ENCODE measurements at places on chromosomes 7 and 10.

GRCh38 chr10:73097305-73097670 lies 622 bp upstream of the P4HA1 start:
- DNase-seq, result no peak

DNA sequence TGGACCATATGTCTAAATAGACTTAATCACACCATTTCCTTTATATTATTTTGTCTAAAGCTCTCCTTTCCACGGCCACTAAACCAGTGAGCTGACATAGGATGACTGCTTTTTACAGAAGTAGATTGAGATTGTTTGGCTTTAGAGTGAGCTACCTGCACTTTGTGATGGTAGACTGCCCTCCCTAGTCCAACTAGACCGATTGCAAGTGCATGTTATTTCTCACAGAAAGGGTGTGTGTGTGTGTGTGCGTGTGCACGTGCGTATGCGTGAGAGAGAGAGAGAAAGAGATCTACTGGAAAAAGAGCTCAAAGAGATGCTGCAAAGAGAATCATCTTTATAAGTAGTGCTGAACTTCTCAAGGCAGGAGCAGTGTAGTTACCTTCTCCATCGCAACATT lies 60.7 kb downstream of the VCL start:
- DNase-seq, result no peak

DNA sequence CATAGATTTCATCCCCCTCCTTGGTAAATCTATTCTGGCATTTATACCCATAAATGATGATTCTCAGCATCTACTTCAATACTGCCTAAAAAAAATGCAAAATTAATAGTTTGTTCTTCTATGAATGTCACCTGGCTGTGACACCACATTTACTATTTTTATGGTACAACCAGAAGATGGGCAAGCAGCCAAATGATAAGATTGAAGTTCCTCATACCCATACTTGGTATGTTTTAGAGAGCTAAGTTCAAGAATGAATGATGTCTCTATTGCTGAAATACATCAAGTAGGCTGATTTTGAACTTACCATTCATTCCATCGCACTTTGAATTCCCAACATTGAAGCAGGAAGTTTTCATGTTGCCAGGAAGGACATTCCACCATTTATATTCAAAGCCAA lies 134.2 kb downstream of the ELAPOR2 start:
- DNase-seq, result no peak

- DNase-seq, result no peak
Measured at GRCh38 chr7:491958-492713, 27.5 kb downstream of the PDGFA start.

DNA sequence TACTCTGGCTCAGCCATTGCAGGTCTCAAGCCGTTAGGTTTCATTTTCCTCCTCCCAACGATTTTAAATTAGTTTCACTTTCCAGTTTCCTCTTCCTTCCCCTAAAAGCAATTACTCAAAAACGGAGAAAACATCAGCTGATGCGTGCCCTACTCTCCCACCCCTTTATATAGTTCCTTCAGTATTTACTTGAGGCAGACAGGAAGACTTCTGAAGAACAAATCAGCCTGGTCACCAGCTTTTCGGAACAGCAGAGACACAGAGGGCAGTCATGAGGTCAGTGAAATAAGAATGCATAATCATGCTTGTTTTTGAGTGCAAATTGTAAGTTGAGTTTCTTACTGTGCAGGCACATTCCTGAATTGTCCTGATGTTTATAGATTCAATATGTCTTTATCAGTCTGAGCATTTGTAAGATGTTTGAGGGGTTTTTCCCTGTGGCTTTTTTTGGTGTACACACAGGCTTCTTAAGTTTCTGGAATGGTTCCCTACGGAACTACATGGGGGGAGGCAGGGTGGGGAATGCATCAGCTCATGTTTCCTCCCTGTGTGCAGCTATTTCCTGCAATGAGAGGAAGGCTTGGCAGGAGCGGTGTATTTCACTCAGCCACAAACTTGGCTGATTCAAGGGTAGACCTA lies at the start of gene IFIT3:
IFIT3 (plus strand) TSS at position 195 of the 639 bp plus-strand sequence; CDS start at position 272, 77 bp downstream.
- DNase-seq, result no peak

GRCh38 chr10:104038958-104039752 lies 46.5 kb downstream of the COL17A1 start:
- DNase-seq, result no peak

DNA sequence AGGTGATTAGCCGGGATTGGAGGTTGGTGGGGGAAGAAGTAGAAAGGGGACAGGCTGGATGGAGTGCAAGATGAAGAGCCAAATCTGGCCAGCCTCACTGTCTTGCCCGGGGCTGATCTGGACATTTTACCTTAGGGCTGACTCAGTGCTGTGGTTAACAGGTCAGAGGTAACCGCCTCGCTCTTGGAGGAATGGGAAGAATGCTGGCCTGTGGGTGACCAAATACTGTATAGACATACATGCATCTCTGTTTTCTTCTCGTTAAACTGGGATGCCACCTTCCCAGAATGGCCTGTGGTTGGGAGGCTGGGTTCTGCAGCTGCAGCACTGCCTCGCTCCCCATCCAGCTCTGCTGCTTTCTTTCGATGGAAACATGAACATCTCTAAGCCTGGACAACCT lies 120.0 kb downstream of the SEC23IP start:
- DNase-seq, result no peak

GRCh38 chr7:144824360-144824759 lies 11.5 kb downstream of the TPK1 start:
- no peak for DNase-seq

- no peak for DNase-seq
Measured at GRCh38 chr7:112280267-112280666, 73.8 kb downstream of the ZNF277 start.

DNA sequence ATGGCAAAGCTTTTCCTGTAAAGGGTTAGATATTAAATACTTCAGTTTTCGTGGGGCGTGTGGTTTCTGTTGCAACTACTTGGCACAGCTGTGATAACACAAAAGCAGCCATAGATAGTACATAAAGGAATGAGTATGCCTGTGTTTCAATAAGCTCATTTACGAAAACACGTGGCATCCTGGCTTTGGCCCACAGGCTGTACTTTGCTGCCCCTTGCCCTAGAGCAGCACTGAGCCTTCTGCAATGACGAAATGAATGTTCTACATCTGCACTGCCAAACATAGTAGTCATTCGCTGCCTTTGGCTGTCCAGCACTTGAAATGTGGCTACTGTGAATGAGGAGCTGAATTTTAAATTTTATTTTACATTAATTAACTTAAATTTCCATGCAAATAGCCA lies 376.2 kb upstream of the TPK1 start:
- no peak for DNase-seq

- no peak for DNase-seq
Measured at GRCh38 chr10:99872367-99873162, 90.1 kb downstream of the ABCC2 start.

GRCh38 chr10:19164461-19164860 lies 115.9 kb downstream of the MALRD1 start:
- no peak for DNase-seq

- DNase-seq, result no peak
Measured at GRCh38 chr10:128103229-128103714, 23.0 kb downstream of the MKI67 start.

GRCh38 chr10:480928-481552 lies 208.4 kb downstream of the DIP2C start:
- DNase-seq, result no peak

DNA sequence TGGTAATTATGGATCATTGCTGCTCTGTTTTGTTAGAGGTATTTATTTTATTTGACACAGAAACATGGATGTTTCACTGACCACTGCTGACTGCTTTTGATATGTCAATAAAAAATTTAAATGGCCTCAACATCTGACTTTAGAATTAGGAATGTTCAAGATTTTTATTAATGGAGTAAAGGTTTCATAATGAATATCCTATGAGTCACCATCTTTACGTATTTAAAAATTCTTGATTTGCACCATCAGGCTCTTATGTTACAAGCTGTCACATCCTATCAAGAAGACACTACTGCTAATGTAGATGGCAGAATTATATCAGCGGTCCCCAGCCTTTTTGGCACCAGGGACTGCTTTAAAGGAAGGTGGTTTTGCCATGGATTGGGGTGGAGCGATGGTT lies 578.7 kb upstream of the NRP1 start:
- no peak for DNase-seq

GRCh38 chr10:71388171-71388570 lies 8.5 kb upstream of the CDH23 start:
- DNase-seq, result no peak

- DNase-seq, result peak; percentile 5
Measured at GRCh38 chr7:113113912-113114311, 4.4 kb downstream of the SMIM30 start.

GRCh38 chr7:4179688-4180380 lies 502.3 kb upstream of the FOXK1 start:
- no peak for DNase-seq
